Left ventricle myocardium inferior (tissue), 1 donor: ENCODE measurements at places on chromosomes 5 and 9.

DNA sequence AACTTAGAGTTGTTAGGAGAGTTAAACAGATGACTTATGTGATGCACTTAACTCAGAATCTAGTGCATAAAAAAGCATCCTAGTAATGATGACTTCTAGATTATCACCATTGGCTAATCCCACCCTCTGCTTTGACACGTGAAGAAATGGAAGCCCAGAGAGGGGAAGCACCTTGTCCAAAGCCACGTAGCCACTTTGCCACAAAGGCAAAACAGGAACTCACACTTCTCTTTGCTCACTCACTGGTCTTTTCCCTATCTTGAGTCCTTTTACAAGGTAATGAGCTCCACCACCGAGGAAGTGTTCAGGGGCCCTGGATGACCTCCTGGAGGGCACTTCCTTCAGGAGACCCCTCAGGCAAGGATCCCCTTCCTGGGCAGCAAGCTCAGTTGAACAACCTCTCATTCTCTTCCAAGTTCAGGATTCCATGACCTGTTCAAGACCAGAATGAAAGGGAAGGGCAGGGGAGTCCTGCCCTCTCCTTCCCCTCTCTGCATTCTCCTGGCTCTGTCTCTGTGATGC is 89.7 kb downstream of the HRH2 start:
- H3K4me3 ChIP-seq: no peak overlapping the region
- DNase-seq: no peak
- H3K4me1 ChIP-seq: no peaks in the 10 kb centered on the region

DNA sequence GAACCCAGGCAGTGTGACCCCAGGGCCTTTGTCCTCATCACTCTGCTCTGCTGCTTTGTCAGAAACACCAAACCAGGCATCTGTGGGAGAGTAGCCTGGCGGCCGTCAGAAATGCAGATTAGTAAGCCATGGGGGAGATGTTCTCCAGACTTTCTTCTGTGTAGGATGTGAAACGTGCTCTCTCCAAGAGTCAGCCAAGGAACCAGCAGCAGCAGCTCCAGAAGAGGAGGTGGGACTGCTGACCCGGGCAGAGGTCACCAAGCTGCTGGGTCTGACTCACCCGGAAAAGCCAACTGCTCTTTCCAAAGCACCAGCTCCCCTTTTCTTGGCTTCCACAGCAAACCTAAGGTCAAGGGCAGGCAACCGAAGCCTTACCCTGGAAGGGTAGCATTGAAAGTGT is 14.4 kb upstream of the ABLIM3 start:
- no peaks in the 10 kb centered on the region for H3K27me3 ChIP-seq
- H3K27ac ChIP-seq: no peak overlapping the region
- H3K4me3 ChIP-seq: no peak overlapping the region
- H3K4me1 ChIP-seq: peaks cover 19% of the 10 kb centered on the region

GRCh38 chr5:74408150-74409043 is 232.1 kb downstream of the ENC1 start:
- DNase-seq: no peak
- peaks cover 10% of the 10 kb centered on the region for H3K4me1 ChIP-seq
- H3K27ac ChIP-seq: no peak overlapping the region
- H3K36me3 ChIP-seq: no peaks in the 10 kb centered on the region
- no peaks in the 10 kb centered on the region for H3K27me3 ChIP-seq

- H3K36me3 ChIP-seq: no peaks in the 10 kb centered on the region
- no peak for DNase-seq
Measured at GRCh38 chr9:89915187-89915586, 310.4 kb downstream of the GADD45G start.

GRCh38 chr5:55102348-55102747 is at the start of gene GZMA:
GZMA (plus strand) TSS chr5:55102646; CDS start chr5:55102683, 37 bp downstream.
- no peaks in the 10 kb centered on the region for H3K4me1 ChIP-seq
- H3K4me3 ChIP-seq: no peak within 1 kb of the TSS
- H3K27ac ChIP-seq: no peak within 1 kb of the TSS
- H3K36me3 ChIP-seq: no peaks in the 10 kb centered on the region

DNA sequence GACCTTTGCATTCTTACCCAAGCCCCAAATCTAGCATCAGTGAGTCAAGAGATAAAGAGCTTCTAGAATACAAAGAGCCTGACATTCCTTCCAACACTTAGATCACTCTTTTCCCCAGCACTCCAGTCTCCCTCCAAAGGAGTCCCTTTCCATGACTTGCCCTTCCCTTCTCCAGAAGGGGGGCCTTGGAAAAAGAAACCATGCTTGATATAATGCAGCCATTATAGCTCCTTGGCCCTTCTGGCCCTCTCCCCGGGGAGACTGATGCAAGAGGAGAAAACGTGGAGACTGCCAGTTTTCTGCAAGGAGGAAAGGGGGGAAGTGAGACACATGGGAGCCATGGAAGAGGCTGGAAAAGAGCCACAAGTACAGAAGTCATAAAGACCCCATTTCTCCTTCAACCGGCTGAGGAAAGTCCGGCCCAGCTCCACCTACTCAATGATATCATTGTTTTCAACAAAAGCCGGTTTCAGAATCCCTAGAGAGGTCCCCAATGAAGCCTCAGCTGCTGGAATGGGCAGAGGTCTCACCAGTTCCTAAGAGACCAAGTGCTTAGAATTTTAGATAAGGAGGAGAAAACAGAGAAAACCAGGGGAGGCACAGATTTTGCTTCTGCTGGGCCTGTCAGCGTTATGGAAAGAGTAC is 29.0 kb downstream of the ADAM19 start:
- H3K27ac ChIP-seq: peak overlapping the region; percentile 68
- H3K4me1 ChIP-seq: peaks cover 92% of the 10 kb centered on the region
- H3K27me3 ChIP-seq: no peaks in the 10 kb centered on the region
- DNase-seq: peak; percentile 62
- no peaks in the 10 kb centered on the region for H3K36me3 ChIP-seq

DNA sequence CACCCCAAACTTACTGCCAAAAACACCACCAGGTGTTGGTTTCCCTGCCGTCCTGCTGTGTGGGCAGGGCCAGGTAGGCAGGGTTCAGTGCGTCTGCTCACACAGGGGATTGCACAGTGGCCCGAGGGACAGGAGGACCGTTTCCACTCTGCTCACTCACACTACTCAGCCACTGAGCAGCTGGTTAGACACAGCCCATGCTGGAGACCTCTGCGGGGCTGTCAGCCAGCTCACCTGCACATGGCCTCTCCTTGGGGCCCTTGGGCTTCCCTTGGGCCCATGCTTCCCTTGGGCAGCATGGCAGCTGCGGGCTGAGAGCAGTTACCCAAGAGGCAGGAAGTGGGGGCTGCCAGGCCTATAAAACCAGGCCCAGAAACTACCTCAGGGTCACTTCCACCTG is 79.0 kb downstream of the SYK start:
- no peak for DNase-seq
- no peaks in the 10 kb centered on the region for H3K36me3 ChIP-seq
- H3K27me3 ChIP-seq: no peaks in the 10 kb centered on the region
- H3K4me1 ChIP-seq: no peaks in the 10 kb centered on the region

GRCh38 chr5:95142145-95142544 is 142.7 kb downstream of the MCTP1 start:
- no peaks in the 10 kb centered on the region for H3K27me3 ChIP-seq
- H3K27ac ChIP-seq: peak overlapping the region; percentile 38
- no peaks in the 10 kb centered on the region for H3K36me3 ChIP-seq
- H3K4me1 ChIP-seq: peaks cover 16% of the 10 kb centered on the region
- DNase-seq: no peak

- no peak for DNase-seq
- H3K4me1 ChIP-seq: peaks cover 38% of the 10 kb centered on the region
- peak overlapping the region; percentile 36 for H3K27ac ChIP-seq
- no peaks in the 10 kb centered on the region for H3K27me3 ChIP-seq
- peaks cover 14% of the 10 kb centered on the region for H3K36me3 ChIP-seq
Measured at GRCh38 chr5:72305194-72306142, 14.6 kb downstream of the MRPS27 start.

DNA sequence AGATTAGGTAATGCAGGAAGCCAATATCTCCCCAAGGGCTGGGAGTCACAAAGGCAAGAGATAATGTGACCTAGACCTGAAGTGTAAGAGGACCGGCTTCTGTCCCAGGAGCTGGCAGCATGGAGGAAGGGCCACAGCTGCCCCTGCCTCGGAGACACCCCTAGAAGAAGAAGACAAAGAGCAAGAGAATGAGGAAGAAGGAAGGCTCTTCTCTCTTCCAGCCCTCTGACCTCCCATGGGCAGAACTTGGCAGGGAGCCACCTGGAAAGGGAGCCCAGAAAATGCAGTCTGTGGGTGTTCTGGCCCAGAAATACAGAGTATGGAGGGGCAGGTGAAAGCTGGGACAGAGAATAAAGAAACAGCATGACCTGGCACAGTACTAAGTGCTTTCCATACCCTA is 151.0 kb downstream of the C5orf15 start:
- peak overlapping the region; percentile 72 for H3K27ac ChIP-seq
- DNase-seq: no peak
- H3K4me3 ChIP-seq: no peak overlapping the region
- no peaks in the 10 kb centered on the region for H3K27me3 ChIP-seq

GRCh38 chr5:139378941-139379361 is 4.1 kb downstream of the SLC23A1 start:
- DNase-seq: no peak
- no peak overlapping the region for H3K4me3 ChIP-seq
- H3K27me3 ChIP-seq: no peaks in the 10 kb centered on the region
- no peak overlapping the region for H3K27ac ChIP-seq
- no peaks in the 10 kb centered on the region for H3K36me3 ChIP-seq

GRCh38 chr5:84403773-84404172 is 19.1 kb upstream of the EDIL3 start:
- no peak overlapping the region for H3K27ac ChIP-seq
- no peak for DNase-seq
- H3K36me3 ChIP-seq: no peaks in the 10 kb centered on the region
- no peak overlapping the region for H3K4me3 ChIP-seq

DNA sequence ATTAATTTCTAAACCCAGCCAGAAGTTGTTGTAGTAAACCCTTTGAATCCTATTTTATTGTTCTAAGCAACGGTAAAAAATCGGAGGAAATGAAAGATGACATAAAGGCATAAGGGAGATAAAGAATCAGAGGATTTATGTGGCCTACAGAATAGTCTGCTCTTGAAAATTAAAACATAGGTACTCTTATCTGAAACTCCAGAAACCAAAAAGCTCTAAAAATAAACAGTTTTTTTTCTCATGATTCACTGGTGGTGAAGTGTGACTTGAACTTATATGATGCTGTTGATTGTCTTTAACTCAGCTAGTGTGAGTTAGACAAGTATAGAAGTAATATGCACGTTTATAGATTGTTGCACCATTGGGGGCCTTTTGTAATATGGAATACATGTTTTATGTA is 80.3 kb downstream of the HSD17B4 start:
- peaks cover 54% of the 10 kb centered on the region for H3K36me3 ChIP-seq
- H3K4me1 ChIP-seq: no peaks in the 10 kb centered on the region
- no peak overlapping the region for H3K27ac ChIP-seq
- DNase-seq: no peak

GRCh38 chr9:135296735-135297455 is 182.7 kb upstream of the PPP1R26 start:
- peaks cover 55% of the 10 kb centered on the region for H3K27me3 ChIP-seq
- H3K27ac ChIP-seq: no peak overlapping the region
- H3K4me1 ChIP-seq: no peaks in the 10 kb centered on the region
- no peak for DNase-seq
- H3K36me3 ChIP-seq: no peaks in the 10 kb centered on the region

DNA sequence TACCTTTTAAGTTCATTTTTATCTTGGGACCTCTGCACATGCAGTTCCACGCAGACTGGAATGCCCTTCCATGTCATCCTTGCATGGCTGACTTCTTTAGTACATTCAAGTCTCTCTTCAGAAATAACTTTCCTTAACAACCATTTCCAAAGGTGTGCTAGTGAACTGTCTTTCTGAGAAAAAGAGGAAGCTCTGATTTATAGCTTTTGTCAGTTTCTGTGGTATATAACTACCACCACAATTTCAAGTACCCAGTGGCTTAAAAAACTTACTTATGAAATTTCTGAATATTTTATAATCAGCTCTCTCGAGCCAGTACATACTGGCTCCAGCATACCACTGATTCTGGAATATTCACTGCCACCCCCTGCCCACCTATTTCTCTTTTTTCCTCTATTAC is 1613.8 kb downstream of the MAT2B start:
- no peaks in the 10 kb centered on the region for H3K36me3 ChIP-seq
- no peaks in the 10 kb centered on the region for H3K4me1 ChIP-seq
- no peaks in the 10 kb centered on the region for H3K27me3 ChIP-seq
- DNase-seq: no peak
- H3K4me3 ChIP-seq: no peak overlapping the region
- no peak overlapping the region for H3K27ac ChIP-seq

DNA sequence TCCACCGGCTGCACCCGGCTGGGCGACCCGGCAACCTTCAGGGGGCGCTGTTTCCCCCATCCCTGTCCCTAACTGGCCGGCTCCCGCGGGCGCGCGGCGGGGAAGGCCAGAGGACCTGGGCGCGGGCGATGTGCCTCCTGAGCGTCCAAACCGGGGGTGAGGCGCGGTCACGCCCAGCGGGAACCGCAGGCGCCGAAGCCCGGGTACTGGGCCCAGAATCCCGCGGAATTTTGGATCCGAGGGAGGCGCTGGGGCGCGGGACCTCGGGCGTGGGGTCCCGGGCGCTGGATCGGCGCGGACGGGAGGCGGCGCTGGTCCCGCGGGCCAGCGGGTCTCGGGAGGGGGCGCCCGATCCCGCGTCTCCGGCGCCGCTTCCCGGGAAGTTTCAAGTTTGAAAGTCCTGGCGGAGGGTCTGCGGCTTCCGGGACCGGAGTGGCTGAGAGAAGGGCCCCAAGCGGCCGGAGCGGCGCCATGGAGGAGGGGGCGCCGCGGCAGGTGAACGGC is at the start of gene PKN3:
Gene PKN3, plus strand, starts transcription at position 59 of the 504 bp plus-strand sequence. Its CDS starts 413 bp downstream, at position 472.
- peak within 1 kb of the TSS; percentile 96 for H3K4me3 ChIP-seq
- H3K27ac ChIP-seq: peak within 1 kb of the TSS; percentile 96
- H3K27me3 ChIP-seq: no peaks in the 10 kb centered on the region
- DNase-seq: peak; percentile 88
- peaks cover 2% of the 10 kb centered on the region for H3K36me3 ChIP-seq
- peaks cover 33% of the 10 kb centered on the region for H3K4me1 ChIP-seq

DNA sequence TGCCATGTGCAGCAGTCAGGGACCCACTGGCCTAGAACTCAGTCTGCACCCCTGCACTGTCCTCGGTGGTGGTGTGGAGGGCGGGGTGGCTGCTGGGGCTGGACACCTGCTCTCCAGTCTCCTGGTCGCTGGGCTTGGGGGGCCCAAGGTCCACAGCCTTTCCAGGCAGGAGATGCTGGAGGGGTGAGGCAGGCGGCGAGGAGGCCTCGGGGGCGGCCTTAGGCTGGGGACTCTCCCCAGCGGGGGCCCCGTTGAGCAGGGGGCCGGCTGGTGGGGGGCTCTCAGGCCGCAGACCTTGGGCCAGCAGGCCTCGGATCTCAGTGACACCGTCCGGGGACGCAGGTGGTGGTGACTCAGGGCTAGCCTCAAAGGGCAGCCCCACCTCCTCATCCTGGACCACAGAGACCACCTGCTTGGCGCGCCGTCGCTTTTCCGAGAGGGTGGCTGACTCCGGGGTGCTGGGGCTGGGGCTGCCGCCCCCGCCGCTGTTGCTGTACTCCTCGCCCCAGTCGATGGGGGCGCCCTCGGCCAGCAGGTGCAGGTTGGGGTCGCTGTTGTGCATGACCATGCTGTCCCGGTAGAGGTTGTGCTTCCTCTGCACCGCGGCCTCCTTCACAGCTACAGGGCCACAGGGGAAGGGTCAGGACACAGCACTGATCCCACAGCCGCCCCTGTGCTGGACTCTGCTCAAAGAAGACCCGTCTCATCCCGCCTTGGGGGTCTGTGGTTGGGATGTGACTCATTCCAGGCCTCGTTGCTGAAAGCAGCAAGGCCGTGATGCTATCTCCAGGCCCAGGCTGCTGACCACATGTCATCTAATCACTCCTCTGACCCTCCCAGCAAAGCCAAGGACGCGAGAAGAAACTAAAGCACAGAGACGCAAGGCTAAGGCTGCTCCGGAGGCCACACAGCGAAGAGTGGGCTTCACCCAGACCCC is 55.8 kb downstream of the LRSAM1 start:
- DNase-seq: no peak
- no peak overlapping the region for H3K4me3 ChIP-seq
- peaks cover 26% of the 10 kb centered on the region for H3K4me1 ChIP-seq
- no peak overlapping the region for H3K27ac ChIP-seq
